ENCODE measurements at places on chromosomes 12 and 14. TPM values are rescaled to one million over a fixed set of nuclear protein-coding genes. Genes with fewer than 3 reads are reported as not detected.

Gene BIN2
- 7.3 TPM for total RNA-seq

Gene PRB2
- not detected for total RNA-seq

Gene JAG2
- total RNA-seq = 5.6 TPM

Gene GPR137C
- total RNA-seq = 0.82 TPM

Gene CTSG
- 9.1 TPM for total RNA-seq

Gene MDM1
- 7.1 TPM for total RNA-seq

Gene IL22
- total RNA-seq = not detected

Gene SALL2
- 1.2 TPM for total RNA-seq

Gene TOMM20L
- total RNA-seq = not detected

Gene ADCY4
- 23.5 TPM for total RNA-seq

Gene RPS6KL1
- total RNA-seq = 11.5 TPM

Gene TBC1D30
- total RNA-seq = 3.6 TPM

Gene ATG2B
- total RNA-seq = 22.1 TPM

Gene HNF1A
- total RNA-seq = 6.5 TPM

Gene SLC25A47
- 0.17 TPM for total RNA-seq

Gene FGF23
- total RNA-seq = not detected

Gene FAM222A
- total RNA-seq = 3.5 TPM

Gene PIK3C2G
- 0.32 TPM for total RNA-seq

GRCh38 chr12:121905746-121906145, 12.6 kb upstream of the CFAP251 start:
- no peak for DNase-seq

DNA sequence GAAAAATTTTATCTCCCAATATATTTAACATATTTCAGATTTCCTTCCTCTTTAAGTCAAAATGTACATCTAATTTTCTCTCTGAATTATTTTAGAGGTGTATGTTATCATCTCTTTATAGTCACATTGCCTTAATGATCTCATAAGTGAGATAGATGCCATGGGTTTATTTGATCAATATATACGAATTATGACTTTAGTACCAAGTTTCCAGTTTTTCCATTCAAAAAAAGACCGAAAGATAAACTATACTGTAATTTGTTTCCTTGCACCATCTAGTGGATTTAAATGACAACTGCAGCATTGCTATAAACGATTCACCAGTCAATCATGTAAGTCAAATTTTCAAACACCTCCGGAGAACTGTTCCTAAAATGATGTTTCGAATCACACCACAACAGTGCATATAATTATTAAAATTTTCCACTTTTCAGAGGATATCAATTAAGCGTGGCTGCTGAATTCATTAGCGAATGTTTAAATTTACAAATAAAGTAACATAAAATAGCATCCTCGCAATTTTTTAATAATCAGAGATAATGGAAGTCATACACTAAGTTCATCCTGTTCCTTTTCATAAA, 419 bp upstream of the ATXN7L3B start:
- DNase-seq = no peak

DNA sequence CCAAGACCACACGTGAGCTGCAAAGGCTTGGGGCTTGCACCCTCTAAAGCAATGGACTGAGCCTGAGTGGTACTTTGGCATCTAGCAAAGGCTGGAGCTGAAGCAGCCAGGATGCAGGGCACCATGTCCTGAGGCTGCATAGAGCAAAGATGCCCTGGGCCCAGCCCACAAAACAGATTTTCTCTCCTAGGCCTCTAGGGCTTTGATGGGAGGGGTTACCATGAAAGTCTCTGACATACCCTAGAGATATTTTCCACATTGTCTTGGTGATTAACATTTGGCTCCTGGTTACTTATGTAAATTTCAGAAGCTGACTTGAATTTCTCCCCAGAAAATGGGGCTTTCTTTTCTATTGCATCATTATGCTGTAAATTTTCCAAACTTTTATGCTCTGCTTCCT, 438.3 kb downstream of the SLC16A7 start:
- DNase-seq = no peak

DNA sequence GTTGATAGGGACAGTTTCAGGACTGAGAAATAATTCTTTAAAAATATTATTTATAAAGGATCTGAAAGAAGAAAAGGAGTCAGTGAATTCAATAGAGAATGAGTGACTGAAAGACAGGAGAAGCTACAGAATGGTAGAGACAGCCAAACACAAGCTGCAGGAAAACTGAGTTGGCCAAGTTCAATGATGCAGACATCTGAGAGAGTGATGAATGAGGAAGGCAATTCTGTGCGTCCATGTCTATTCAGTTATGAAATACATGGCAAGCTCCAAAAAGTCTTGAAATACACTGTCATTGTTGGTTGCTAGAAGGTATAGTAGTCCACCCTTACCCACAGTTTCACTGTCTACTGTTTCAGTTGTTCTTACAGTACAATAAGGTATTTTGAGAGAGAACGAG, 6.8 kb downstream of the LRRC74A start:
- no peak for DNase-seq

DNA sequence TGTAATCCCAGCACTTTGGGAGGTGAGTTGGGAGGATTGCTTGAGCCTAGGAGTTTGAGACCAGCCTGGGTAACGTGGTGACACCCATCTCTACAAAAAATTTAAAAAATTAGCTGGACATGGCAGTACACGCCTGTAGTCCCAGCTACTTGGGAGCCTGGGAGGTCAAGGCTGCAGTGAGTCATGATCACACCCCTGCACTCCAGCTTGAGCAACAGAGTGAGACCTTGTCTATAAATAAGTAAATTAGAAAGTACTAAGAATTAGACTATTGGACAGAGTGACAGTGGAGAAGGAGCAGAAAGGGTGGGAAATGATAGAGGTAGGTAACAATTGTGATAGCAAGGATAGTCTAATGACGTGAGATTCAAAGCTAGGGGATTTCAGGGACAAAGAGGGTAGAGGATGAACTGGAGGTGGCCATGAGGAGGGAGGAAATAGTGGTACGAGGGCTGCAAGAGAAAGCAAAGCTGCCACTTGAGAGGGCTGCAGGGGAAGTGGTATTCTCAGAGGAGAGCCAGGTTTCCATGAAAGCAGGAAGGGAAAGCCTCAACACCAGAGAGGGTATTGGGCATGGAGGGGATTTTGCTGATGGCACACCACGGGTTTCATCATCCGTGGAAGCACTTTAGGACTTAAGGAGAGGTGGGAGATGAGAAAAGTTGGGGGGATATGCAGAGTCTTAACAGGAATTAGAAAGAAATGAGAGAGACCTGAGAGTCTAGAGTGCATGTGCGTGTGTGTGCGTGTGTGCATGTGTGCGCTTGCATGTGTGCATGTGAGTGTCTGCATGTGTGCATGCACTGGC, 85.6 kb downstream of the SYNE2 start:
- no peak for DNase-seq

GRCh38 chr12:55728186-55728938, 447 bp downstream of the CD63 start:
- peak; percentile 88 for DNase-seq

DNA sequence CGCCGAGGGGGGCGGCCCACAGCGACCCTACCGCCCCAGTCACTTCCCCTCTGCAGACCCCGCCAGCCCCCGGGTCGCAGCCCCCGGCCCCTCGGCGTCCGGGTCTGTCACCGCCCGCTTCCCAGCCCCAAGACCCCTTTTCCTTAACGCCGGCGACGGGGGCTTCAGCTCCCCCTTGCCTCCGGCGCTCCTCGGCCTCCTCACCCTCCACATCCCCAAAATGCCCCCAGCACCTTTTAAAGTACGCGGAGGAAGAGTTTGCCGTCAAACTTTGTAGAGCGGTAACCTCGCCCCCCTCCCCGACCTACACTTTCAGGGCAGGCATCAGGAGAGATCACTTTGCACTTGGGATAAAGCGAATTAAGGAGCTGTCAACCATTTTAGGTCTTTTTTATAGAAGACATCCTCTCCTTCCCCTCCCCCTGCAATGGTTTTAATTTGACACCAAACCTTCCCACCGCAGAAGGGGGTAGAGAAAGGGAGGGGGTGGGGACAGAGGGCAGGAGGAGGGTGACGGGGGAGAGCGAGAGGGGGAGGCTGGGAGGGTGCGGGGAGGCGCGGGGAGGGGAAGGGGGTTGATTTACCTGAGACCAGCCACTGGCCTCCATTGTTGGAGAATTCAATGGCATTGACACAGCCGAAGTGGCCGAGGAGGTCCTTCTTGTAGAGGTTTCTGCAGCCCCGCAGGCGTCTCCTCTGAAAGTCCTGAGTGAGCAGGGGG, 578 bp downstream of the DCAF5 start:
- peak; percentile 53 for DNase-seq

- no peak for DNase-seq
These were observed 29.0 kb downstream of the LTBP2 start for GRCh38 chr14:74582910-74583581.

DNA sequence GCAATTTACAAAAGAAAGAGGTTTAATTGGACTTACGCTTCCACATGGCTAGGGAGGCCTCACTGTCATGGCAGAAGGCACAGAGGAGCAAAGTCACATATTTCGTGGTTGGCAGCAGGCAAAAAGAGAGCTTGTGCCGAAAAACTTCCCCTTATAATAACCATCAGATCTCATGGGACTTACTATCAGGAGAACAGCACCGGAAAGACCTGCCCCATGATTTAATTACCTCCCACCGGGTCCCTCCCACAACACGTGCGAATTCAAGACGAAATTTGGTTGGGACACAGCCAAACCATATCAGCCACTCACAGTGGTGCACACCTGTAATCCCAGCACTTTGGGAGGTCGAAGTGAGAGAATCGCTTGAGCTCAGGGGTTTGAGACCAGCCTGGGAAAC, 68.5 kb downstream of the FBXL14 start:
- DNase-seq = no peak

DNA sequence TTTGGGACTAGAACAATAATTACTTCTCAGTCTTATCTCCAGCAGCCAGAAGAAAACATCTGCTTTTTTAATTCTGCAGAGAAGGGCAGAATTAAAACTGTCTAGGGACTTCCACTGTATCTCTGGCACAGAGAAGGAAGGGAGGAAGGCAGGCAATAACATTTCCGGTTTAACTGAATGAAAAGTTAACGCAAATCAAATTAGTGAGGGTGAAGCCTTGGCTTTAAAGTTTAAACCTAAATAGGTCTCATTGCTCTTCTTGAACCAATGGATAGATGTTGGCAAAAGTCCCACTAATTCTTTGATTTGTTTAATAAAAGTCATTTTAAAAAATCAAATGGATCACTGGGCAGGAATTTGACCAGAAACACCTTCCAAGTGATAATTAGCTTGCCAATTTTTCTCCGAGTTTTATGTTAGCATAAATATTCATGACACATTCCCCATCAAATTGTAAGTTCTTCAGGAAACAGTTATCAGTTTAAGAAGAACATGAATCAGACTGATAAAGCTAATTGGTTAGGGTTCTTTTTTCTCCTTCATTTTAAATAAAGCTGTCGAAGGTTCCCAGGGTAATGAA, 181.9 kb downstream of the SLC15A5 start:
- DNase-seq = no peak

- DNase-seq = no peak
These were observed 93.6 kb downstream of the PELI2 start for GRCh38 chr14:56211844-56212243.

GRCh38 chr14:99231850-99232713, 39.9 kb downstream of the BCL11B start:
- no peak for DNase-seq

GRCh38 chr14:56840221-56840620, 29.9 kb upstream of the OTX2 start:
- no peak for DNase-seq

DNA sequence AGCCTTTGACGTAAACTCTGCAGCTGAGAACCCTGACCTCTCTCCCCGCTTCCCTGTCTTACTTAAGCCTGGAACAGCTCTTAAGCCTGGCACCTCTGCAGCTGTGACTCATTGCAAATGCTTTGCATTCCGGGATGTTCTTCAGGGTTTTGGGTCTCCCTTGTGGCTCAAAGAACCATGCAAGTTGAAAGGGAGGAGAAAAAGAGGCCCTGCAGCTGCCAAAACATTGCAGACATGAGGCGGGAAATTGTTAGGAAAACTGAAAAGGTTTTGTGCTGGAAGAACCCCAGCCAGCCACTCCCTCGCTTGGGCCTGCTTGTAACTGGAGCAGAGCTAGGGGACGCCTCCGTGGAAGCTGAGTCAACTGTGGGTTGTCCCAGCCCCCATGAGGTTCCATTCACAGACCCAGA, 60.2 kb upstream of the FERMT2 start:
- peak; percentile 67 for DNase-seq

DNA sequence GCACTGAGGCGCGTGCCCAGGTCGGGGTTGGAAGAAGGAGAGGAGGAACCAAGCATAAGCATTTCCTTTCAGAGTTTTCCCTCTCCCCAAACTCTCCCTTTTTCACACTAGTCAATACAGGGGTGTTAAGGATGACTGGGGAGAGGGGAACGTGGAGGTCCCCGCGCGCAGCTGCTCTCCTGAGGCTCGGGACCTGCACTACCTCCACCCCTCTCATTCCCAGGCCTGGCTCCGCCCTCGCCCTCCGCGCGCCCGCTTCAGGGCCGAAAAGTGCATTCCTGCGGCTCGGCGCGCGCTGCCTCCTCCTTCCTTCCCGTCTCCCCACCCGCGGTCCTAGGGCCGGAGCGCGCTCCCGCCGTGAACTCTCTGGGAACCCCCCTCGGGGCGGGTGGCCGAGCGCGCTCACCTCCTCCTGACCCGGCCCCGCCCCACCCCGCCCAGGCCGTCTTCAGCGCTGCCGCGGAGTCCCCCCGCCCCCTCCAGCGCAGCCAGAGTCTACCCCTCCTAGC, 11.3 kb downstream of the RARG start:
- peak; percentile 95 for DNase-seq

GRCh38 chr14:104205781-104206180, 67.4 kb downstream of the KIF26A start:
- no peak for DNase-seq

GRCh38 chr12:45665941-45666340, 63.6 kb upstream of the ARID2 start:
- no peak for DNase-seq

- DNase-seq = no peak
These were observed 166.0 kb upstream of the NOS1 start for GRCh38 chr12:117527479-117527855.

GRCh38 chr12:88958153-88958552, 377.9 kb upstream of the KITLG start:
- DNase-seq = no peak

DNA sequence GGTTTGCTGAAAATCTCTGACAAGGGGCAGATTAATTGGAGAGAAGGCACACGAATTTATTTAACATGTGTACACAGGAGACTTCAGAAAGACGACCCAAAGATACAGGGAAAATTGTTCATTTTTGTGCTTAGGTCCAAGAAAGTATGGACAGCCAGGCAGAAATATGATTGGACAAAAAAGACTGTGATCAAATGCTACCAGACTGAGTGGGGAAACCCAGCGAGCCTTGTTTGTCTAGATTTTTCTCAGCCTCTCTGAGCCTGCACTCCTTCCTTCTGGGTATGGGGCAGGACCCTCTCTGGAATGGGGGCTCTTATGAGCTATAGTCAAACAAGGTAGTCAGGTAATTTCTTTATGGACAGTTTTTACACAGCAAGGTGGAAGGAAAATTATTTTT, 10.4 kb upstream of the CIPC start:
- DNase-seq = no peak

- DNase-seq = no peak
These were observed 156.0 kb downstream of the ADCK1 start for GRCh38 chr14:77955816-77956484.

GRCh38 chr12:5227708-5228373, 184.2 kb downstream of the KCNA5 start:
- DNase-seq = no peak

- no peak for DNase-seq
These were observed 55.7 kb downstream of the TRIM9 start for GRCh38 chr14:51039252-51039651.

Data from mucosa of descending colon (tissue), 3 donors.